ENCODE measurements at places on chromosomes 13 and 19. TPM values are rescaled to one million over a fixed set of nuclear protein-coding genes. Genes with fewer than 3 reads are reported as not detected.

DNA sequence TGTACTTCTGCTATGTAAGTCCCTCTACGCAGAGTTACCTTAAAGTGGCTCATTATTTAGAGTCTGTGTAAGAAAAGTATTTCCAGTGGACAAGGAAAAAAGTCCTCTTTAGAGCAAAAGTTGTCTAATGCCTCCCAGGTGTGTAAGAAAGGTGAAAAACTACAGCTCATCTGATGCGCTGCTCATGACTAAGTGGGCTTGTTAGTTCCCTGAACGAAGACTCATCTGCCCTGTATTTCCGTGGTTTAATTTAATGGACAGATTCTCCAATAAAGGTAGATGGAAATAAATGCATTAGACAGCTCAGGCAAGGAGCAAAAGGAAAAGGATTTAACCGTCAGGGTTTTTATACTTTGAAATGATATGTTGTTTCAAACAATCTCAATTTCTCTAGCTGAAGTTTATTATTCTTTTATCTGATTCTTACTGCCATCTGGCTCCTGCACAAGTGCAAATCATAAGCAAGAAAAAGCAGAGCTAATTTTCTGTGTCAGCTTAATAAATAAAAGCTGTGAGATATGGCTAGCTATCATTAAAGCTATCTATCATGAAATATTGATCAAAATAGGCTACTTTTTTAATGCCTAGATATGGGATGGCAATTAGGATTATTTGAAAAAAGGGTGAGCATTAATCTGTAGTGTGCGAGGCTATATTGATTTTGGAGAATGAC, 73.7 kb upstream of the PCDH9 start:
- H3K27me3 ChIP-seq: no peaks in the 10 kb centered on the region
- H3K4me3 ChIP-seq: no peak overlapping the region
- H3K36me3 ChIP-seq: no peaks in the 10 kb centered on the region
- no peaks in the 10 kb centered on the region for H3K4me1 ChIP-seq
- DNase-seq: no peak

The THSD8 gene
- 42.2 TPM for polyA plus RNA-seq

The SIGLEC7 gene
- polyA plus RNA-seq: not detected

DNA sequence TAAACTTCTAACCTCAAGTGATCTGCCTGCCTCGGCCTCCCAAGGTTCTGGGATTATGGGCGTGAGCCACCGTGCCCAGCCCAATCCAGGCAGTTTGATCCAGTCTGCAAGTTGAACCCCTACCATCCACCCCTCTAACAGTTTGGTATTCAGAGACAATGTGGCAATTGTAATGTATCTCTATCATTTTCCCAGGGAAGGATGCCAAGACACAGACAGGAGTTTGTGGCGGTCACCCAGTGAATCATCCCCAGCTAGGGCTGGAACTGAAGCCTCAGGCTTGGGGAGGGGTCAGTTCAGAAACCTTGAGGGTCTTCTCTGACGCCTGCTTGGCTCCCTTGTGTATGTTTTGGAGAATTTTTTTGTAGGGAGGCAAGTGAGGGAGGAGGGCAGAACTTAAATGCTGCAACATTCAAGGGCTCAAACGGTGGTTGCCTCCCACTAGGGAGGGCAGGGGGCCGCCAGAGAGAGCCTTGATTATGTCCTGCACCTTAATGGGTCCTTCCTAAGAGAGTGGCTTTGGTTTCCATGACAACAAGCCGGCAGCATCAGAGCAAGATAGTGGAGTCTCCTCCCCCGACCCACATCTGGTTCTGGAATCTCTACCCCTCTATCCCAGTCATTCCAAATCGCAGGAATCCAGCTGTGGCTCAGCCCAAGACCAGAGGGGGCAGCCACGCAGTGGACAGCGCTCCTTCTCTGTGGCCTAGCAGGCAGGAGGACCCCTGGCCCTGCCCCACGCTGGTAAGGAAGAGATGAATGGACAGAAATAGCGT, 14.9 kb upstream of the FEM1A start:
- peak; percentile 83 for DNase-seq
- H3K4me3 ChIP-seq: no peak overlapping the region
- no peaks in the 10 kb centered on the region for H3K27me3 ChIP-seq
- H3K27ac ChIP-seq: no peak overlapping the region
- no peaks in the 10 kb centered on the region for H3K4me1 ChIP-seq
- H3K36me3 ChIP-seq: no peaks in the 10 kb centered on the region

The PLPPR3 gene
- 14.8 TPM for polyA plus RNA-seq

The MAG gene
- 0.85 TPM for polyA plus RNA-seq

The GNG7 gene
- 5.8 TPM for polyA plus RNA-seq

- H3K4me1 ChIP-seq: no peaks in the 10 kb centered on the region
- no peak overlapping the region for H3K4me3 ChIP-seq
- no peak for DNase-seq
- H3K27ac ChIP-seq: no peak overlapping the region
Observed at GRCh38 chr13:35926859-35927530, 204.2 kb downstream of the DCLK1 start.

The ZNF274 gene
- polyA plus RNA-seq: 17.5 TPM

- peaks cover 12% of the 10 kb centered on the region for H3K4me1 ChIP-seq
- H3K36me3 ChIP-seq: no peaks in the 10 kb centered on the region
- H3K27ac ChIP-seq: peak overlapping the region; percentile 94
- DNase-seq: peak; percentile 75
- peak overlapping the region; percentile 40 for H3K4me3 ChIP-seq
Observed at GRCh38 chr19:2603334-2603733, 99.2 kb downstream of the GNG7 start.

DNA sequence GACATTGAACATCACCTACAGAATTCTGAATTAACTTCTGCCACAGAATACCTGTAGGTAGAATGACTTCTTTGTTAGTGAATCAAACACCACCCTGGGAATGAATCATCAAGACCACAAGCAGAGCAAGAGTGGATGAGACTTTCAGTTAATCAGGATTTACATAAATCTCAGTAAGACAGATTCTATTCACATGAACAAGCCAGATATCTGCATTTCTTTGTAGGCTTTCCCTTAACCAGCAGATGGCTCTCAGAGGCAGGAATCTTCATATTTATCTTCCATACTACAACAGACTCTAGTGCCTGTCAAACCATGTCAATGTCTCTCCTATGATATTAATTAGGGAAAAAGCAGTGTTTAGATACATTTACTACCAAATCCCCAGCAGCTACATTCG, 412.1 kb downstream of the KLF12 start:
- peak overlapping the region; percentile 31 for H3K4me3 ChIP-seq
- no peaks in the 10 kb centered on the region for H3K36me3 ChIP-seq
- H3K27ac ChIP-seq: peak overlapping the region; percentile 55
- H3K4me1 ChIP-seq: peaks cover 41% of the 10 kb centered on the region

The RDH8 gene
- polyA plus RNA-seq: not detected

GRCh38 chr19:58097781-58098681, at the start of gene ZSCAN18:
Gene ZSCAN18, minus strand, starts transcription at chr19:58098231. Its CDS starts 7,964 bp downstream, at chr19:58090267.
- H3K4me3 ChIP-seq: peak within 1 kb of the TSS; percentile 94
- peak; percentile 99 for DNase-seq
- no peaks in the 10 kb centered on the region for H3K4me1 ChIP-seq
- H3K36me3 ChIP-seq: no peaks in the 10 kb centered on the region

GRCh38 chr13:58542530-58542929, 911.0 kb downstream of the PCDH17 start:
- DNase-seq: no peak
- no peak overlapping the region for H3K4me3 ChIP-seq
- H3K27me3 ChIP-seq: no peaks in the 10 kb centered on the region
- H3K36me3 ChIP-seq: no peaks in the 10 kb centered on the region

- no peaks in the 10 kb centered on the region for H3K36me3 ChIP-seq
- no peaks in the 10 kb centered on the region for H3K4me1 ChIP-seq
- no peak overlapping the region for H3K4me3 ChIP-seq
- DNase-seq: no peak
- H3K27me3 ChIP-seq: no peaks in the 10 kb centered on the region
Observed at GRCh38 chr13:113060557-113061270, 44.9 kb upstream of the F7 start.

DNA sequence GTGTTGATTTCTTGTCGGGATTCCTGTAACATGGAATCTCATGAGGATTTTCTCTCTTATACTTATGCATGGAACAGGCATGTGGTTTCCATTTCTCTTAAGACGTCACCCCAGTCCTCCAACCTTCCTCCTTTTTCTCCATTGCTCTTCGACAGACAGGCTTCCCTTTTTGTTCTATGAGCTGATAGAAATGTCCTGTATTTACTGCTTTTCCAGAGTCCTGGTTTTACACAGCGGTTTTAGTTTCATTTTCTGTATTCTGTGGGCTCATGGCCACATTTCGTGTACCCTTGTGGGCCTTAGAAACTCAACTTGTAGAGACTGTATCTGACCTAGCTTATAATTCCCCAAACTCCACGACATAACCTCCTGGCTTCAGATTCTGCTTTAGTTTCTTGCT, 113.1 kb downstream of the PAN3 start:
- H3K4me1 ChIP-seq: peaks cover 5% of the 10 kb centered on the region
- no peak overlapping the region for H3K27ac ChIP-seq
- no peak for DNase-seq
- peaks cover 3% of the 10 kb centered on the region for H3K36me3 ChIP-seq
- no peak overlapping the region for H3K4me3 ChIP-seq

The ICAM3 gene
- polyA plus RNA-seq: 19.2 TPM

- no peaks in the 10 kb centered on the region for H3K36me3 ChIP-seq
- no peak overlapping the region for H3K27ac ChIP-seq
- H3K4me1 ChIP-seq: no peaks in the 10 kb centered on the region
- DNase-seq: peak; percentile 34
Observed at GRCh38 chr19:52981329-52981728, 18.6 kb upstream of the ZNF816 start.

The SYDE1 gene
- 4.1 TPM for polyA plus RNA-seq

DNA sequence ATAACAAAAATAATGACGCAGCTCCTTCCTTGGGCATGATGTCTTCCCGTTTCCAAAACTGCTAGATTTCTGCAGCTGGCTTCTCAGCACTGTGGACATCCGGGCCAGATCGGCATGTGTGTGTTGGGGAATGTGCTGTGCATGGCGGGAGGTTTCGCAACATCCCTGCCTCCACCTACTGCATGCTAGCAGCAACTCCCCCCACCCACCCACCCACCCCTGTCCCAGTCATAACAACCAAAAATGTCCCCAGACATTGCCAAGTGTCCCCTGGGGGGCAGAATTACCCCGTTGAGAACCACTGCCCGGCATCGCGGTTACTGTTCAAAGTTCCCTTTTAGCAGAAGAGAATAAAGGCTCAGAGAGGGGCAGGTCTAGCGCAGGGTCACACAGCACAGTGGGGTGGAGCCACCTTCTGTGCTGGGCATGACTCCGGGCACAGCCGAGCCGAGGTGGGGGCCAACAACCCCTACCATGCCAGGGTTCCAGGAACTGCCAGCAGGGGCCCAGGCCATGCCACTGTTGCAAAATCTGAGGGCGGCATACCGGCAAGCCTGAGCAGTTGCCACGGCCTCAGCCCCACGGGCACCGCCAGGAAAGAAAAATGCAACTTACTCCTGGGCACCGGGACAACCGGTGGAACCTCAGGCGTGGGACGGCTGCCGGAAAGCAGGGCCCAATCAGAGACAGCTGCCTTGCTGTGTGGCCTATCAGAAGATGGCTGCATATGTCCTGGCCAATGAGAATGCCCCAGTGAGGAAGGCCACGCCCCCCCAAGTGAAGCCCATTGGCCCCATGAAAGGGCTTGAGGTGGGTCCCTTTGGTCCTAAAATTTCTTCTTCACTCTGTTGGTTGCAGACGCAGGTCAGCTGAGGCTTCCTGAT, 22.5 kb upstream of the NFIC start:
- H3K27ac ChIP-seq: no peak overlapping the region
- H3K27me3 ChIP-seq: no peaks in the 10 kb centered on the region
- no peak overlapping the region for H3K4me3 ChIP-seq
- H3K36me3 ChIP-seq: no peaks in the 10 kb centered on the region

- no peaks in the 10 kb centered on the region for H3K27me3 ChIP-seq
- H3K4me3 ChIP-seq: no peak overlapping the region
- no peak overlapping the region for H3K27ac ChIP-seq
Observed at GRCh38 chr13:44363631-44364344, 9.8 kb upstream of the SERP2 start.

The KCNJ14 gene
- 0.73 TPM for polyA plus RNA-seq

The RXFP2 gene
- polyA plus RNA-seq: not detected

- 0 out of 2 replicates have a peak, but pooled peaks cover 5% of the 10 kb centered on the region for H3K36me3 ChIP-seq
- H3K27me3 ChIP-seq: no peaks in the 10 kb centered on the region
- H3K27ac ChIP-seq: no peak overlapping the region
- H3K4me1 ChIP-seq: no peaks in the 10 kb centered on the region
- DNase-seq: no peak
- no peak overlapping the region for H3K4me3 ChIP-seq
Observed at GRCh38 chr13:75139291-75139690, 342.7 kb downstream of the TBC1D4 start.

- H3K27ac ChIP-seq: no peak overlapping the region
- peaks cover 9% of the 10 kb centered on the region for H3K4me1 ChIP-seq
- no peaks in the 10 kb centered on the region for H3K27me3 ChIP-seq
Observed at GRCh38 chr13:34751492-34751891, 190.6 kb upstream of the NBEA start.

GRCh38 chr19:18126097-18126496, 26.9 kb upstream of the PIK3R2 start:
- no peaks in the 10 kb centered on the region for H3K4me1 ChIP-seq
- H3K27ac ChIP-seq: no peak overlapping the region
- H3K27me3 ChIP-seq: no peaks in the 10 kb centered on the region
- no peaks in the 10 kb centered on the region for H3K36me3 ChIP-seq
- H3K4me3 ChIP-seq: no peak overlapping the region
- no peak for DNase-seq

DNA sequence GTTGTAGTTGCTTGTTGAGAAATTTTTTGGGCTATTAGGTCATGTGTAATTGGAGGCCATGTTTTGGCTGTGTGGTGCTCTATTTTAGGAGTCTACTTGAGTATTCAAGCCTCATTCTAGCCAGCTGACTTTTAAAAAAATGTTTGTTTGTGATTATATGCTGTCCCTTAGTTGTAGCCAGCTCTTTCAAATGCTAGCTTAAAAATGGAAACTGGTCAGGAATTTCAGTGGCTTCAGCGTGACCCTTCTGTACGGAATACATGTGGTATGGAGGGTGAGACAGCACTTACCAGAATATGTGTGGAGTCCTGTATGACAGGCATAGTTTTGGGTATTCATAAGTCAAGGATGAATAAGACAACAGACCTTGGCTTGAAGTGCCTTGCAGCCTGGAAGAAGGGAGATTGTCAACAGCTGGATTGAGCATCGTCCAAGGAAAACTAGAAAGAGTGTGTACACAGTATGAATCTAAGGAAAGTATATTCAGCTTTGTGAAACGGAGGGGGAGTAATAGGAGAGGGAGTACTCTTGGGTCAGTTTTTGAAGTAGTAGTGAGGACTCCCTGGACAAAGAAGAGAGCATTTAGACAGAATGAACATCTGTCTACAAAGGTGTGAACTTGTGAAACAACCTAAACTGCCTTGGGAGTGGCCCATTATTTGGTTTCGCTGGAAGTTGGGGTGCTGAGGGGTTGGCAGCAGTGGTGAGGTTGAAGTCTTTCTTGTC, 20.0 kb upstream of the WTIP start:
- no peaks in the 10 kb centered on the region for H3K4me1 ChIP-seq
- H3K4me3 ChIP-seq: no peak overlapping the region
- H3K27me3 ChIP-seq: no peaks in the 10 kb centered on the region

The NOTCH3 gene
- 24.3 TPM for polyA plus RNA-seq

GRCh38 chr19:30898353-30899103, 450.7 kb downstream of the TSHZ3 start:
- no peaks in the 10 kb centered on the region for H3K27me3 ChIP-seq
- DNase-seq: peak; percentile 66
- no peaks in the 10 kb centered on the region for H3K36me3 ChIP-seq
- peaks cover 25% of the 10 kb centered on the region for H3K4me1 ChIP-seq

- no peaks in the 10 kb centered on the region for H3K27me3 ChIP-seq
- H3K4me1 ChIP-seq: peaks cover 20% of the 10 kb centered on the region
- H3K27ac ChIP-seq: no peak overlapping the region
- H3K4me3 ChIP-seq: no peak overlapping the region
- no peaks in the 10 kb centered on the region for H3K36me3 ChIP-seq
Observed at GRCh38 chr13:51349016-51349415, 9.5 kb downstream of the SERPINE3 start.
